Activated naive CD8-positive, alpha-beta T cell treated with anti-CD3 and anti-CD28 coated beads for 36 hours (primary cell): ENCODE measurements at places on chromosomes 2 and 18. TPM values are rescaled to one million over a fixed set of nuclear protein-coding genes. Genes with fewer than 3 reads are reported as not detected.
A peak's percentile ranks its signal among the peaks of the same experiment; 100 is the strongest.

The MC5R gene
- not detected for total RNA-seq

The RAPH1 gene
- total RNA-seq, result 1.9 TPM

The CYBRD1 gene
- total RNA-seq, result 0.35 TPM

The CPLX4 gene
- not detected for total RNA-seq

The CRACDL gene
- total RNA-seq, result 0.33 TPM

The SERPINB13 gene
- not detected for total RNA-seq

The CCDC85A gene
- total RNA-seq, result not detected

The GNAL gene
- total RNA-seq, result 0.04 TPM

The ANKRD62 gene
- total RNA-seq, result not detected

The PCARE gene
- total RNA-seq, result not detected

The TMEM214 gene
- 54.3 TPM for total RNA-seq

The ATP5MC3 gene
- 484 TPM for total RNA-seq

The SGPP2 gene
- 3.1 TPM for total RNA-seq

The METAP1D gene
- 5.2 TPM for total RNA-seq

The HTR2B gene
- not detected for total RNA-seq

- H3K4me1 ChIP-seq, result no peaks in the 10 kb centered on the region
- peaks cover 5% of the 10 kb centered on the region for H3K27me3 ChIP-seq
- H3K27ac ChIP-seq, result no peak overlapping the region
- DNase-seq, result no peak
Observed at GRCh38 chr2:198448789-198449188, 644.4 kb downstream of the PLCL1 start.

GRCh38 chr18:48446582-48447225 is 37.5 kb upstream of the ZBTB7C start:
- no peak overlapping the region for H3K4me3 ChIP-seq
- peaks cover 39% of the 10 kb centered on the region for H3K27me3 ChIP-seq
- peak; percentile 69 for DNase-seq
- H3K36me3 ChIP-seq, result no peaks in the 10 kb centered on the region

GRCh38 chr2:26605195-26605998 is 35.8 kb downstream of the CIB4 start:
- H3K27ac ChIP-seq, result no peak overlapping the region
- no peaks in the 10 kb centered on the region for H3K36me3 ChIP-seq
- no peak overlapping the region for H3K4me3 ChIP-seq
- DNase-seq, result no peak

- no peaks in the 10 kb centered on the region for H3K4me1 ChIP-seq
- H3K36me3 ChIP-seq, result no peaks in the 10 kb centered on the region
- H3K27me3 ChIP-seq, result peaks cover 4% of the 10 kb centered on the region
- no peak overlapping the region for H3K27ac ChIP-seq
Observed at GRCh38 chr2:117618607-117619006, 195.9 kb upstream of the DDX18 start.

GRCh38 chr2:24287171-24287570 is 73.2 kb downstream of the ITSN2 start:
- no peak overlapping the region for H3K4me3 ChIP-seq
- H3K36me3 ChIP-seq, result peaks cover 10% of the 10 kb centered on the region
- H3K27ac ChIP-seq, result no peak overlapping the region
- no peaks in the 10 kb centered on the region for H3K27me3 ChIP-seq
- DNase-seq, result no peak
- peaks cover 10% of the 10 kb centered on the region for H3K4me1 ChIP-seq

- no peaks in the 10 kb centered on the region for H3K27me3 ChIP-seq
- H3K4me1 ChIP-seq, result peaks cover 2% of the 10 kb centered on the region
Observed at GRCh38 chr2:200336980-200337615, 30.6 kb downstream of the SPATS2L start.

- no peak overlapping the region for H3K27ac ChIP-seq
- H3K4me1 ChIP-seq, result peaks cover 1% of the 10 kb centered on the region
- H3K4me3 ChIP-seq, result no peak overlapping the region
- DNase-seq, result no peak
Observed at GRCh38 chr2:75079575-75079974, 119.7 kb downstream of the TACR1 start.

DNA sequence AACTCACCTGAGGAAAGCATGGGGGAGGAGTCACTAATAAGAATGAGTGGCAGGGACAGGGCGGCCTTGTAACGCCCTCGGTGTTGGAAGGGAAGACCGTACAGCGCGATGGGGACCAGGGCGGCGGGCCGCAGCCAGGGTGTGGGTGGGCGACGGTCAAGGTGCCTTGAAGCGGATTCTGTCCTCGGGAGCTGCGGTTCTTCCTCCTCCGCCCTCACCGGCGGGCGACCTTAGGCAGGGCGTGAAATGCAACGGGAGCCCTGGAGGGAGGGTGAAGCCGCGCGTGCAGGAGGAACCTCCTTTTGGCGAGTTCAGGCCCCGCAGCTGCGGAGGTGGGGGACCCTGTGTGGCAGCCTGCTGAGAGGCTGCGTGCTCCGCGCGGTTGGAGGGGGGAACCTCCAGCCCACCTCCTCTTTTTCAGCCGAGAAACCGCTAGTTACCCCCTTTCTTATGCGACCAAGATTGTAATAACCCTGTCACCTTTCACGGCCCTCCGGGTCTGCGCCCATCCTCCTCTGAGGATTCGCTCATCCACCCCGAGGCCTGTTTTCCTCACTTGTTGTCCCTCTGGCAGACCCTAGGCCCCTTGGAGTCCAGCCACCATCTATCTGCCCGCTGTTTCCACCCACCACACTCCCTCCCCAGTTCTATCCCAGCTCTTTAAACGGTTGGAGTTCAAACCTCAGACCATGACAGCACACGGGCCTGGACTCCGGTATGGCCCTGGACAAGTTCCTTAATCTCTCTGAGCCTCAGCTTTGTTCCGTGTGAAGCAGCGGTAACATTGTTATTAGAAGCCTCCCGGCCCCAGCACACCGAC is 823 bp upstream of the RNU2-63P start:
- H3K36me3 ChIP-seq, result no peaks in the 10 kb centered on the region
- peak overlapping the region; percentile 99 for H3K27ac ChIP-seq
- H3K4me3 ChIP-seq, result peak overlapping the region; percentile 94
- peaks cover 16% of the 10 kb centered on the region for H3K4me1 ChIP-seq

DNA sequence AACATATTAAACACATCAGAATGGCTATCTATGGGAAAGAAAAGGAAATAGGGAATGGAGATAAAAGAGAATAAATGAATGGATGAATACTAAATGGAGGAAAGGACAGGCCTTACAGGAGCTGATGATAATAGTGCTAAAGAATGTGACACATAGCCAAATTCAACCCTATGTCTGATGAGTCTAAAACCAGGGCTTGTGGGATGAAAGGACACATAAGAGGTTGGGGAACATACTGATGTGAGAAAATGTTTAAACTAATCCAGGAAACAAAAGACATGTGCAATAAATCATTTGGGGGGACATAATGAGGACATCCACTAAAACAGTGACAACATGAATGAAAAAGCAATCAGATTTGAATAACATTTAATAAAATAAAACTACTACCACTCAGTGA is 120.0 kb downstream of the DYM start:
- no peaks in the 10 kb centered on the region for H3K27me3 ChIP-seq
- no peak overlapping the region for H3K27ac ChIP-seq
- no peak for DNase-seq
- H3K36me3 ChIP-seq, result peaks cover 14% of the 10 kb centered on the region

GRCh38 chr2:74317701-74318100 is 25.5 kb downstream of the SLC4A5 start:
- no peaks in the 10 kb centered on the region for H3K4me1 ChIP-seq
- H3K4me3 ChIP-seq, result no peak overlapping the region
- DNase-seq, result no peak
- H3K27me3 ChIP-seq, result no peaks in the 10 kb centered on the region

GRCh38 chr2:53727921-53728320 is 39.7 kb upstream of the CHAC2 start:
- H3K36me3 ChIP-seq, result peaks cover 20% of the 10 kb centered on the region
- no peak overlapping the region for H3K4me3 ChIP-seq
- no peak overlapping the region for H3K27ac ChIP-seq
- H3K4me1 ChIP-seq, result peaks cover 3% of the 10 kb centered on the region

GRCh38 chr2:10554961-10555809 is 107.1 kb upstream of the ODC1 start:
- no peak overlapping the region for H3K27ac ChIP-seq
- H3K4me3 ChIP-seq, result no peak overlapping the region
- H3K4me1 ChIP-seq, result no peaks in the 10 kb centered on the region
- H3K36me3 ChIP-seq, result no peaks in the 10 kb centered on the region
- no peaks in the 10 kb centered on the region for H3K27me3 ChIP-seq
- DNase-seq, result no peak

- H3K27me3 ChIP-seq, result peaks cover 24% of the 10 kb centered on the region
- no peaks in the 10 kb centered on the region for H3K36me3 ChIP-seq
- peak overlapping the region; percentile 32 for H3K4me3 ChIP-seq
- H3K4me1 ChIP-seq, result peaks cover 5% of the 10 kb centered on the region
Observed at GRCh38 chr2:215619022-215619958, 183.4 kb upstream of the FN1 start.

DNA sequence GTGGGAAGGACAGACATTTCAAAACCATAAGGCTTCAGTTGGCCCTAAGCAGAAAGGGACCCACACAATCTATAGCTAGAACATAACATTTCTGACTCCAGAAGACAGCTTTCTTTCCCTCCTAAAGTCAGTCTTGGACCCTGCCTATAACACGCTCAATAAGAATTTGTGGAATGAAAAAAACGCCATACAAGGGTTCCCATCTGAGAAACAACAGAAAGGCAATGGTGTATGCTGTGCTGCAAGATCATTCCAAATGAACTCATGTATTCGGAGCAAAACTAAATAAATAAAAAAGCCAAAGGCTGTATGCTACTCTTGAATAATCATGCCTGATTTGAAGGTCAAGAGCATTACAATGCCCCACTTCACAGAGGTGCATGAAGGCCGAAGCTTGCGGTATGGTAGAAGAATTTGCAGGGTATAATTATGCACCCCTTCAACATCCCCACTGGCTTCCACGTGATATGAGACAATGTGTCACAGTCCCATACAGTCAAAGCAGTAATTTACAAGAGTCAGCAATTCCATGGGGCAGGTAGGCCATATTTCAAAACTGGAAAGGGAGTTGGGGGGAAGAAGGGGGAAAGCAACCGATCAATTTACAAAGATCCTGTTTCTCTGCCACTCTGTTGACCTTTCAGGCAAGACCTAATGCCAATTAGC is 61.4 kb upstream of the SLC14A2 start:
- no peaks in the 10 kb centered on the region for H3K4me1 ChIP-seq
- H3K27me3 ChIP-seq, result no peaks in the 10 kb centered on the region
- no peak for DNase-seq

- H3K27me3 ChIP-seq, result no peaks in the 10 kb centered on the region
- H3K4me3 ChIP-seq, result no peak overlapping the region
- no peaks in the 10 kb centered on the region for H3K4me1 ChIP-seq
- no peak overlapping the region for H3K27ac ChIP-seq
- no peaks in the 10 kb centered on the region for H3K36me3 ChIP-seq
Observed at GRCh38 chr18:8319798-8320489, 289.3 kb upstream of the RAB12 start.

DNA sequence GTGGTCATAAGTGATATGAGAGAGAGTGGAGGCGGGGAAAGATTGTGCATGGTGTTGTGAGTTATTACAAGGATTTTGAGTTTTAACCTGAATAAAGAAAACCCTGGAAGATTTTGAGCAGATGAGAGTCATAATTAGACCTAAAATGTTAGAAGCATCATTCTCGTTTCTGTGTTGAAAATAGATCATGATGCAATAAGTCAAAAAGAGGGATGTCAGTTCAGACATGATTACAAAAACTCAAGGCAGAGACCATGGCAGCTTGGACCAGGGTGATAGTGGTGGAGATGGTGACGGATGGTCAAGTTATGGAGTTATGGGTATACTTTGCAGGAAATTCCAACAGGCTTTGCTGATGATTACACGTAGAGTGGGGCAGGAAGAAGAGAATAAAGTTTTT is 267.2 kb downstream of the CDH20 start:
- no peaks in the 10 kb centered on the region for H3K4me1 ChIP-seq
- peaks cover 35% of the 10 kb centered on the region for H3K27me3 ChIP-seq
- no peak for DNase-seq
- no peaks in the 10 kb centered on the region for H3K36me3 ChIP-seq
- H3K4me3 ChIP-seq, result no peak overlapping the region

GRCh38 chr2:64437883-64438282 is 16.1 kb upstream of the LGALSL start:
- H3K4me3 ChIP-seq, result no peak overlapping the region
- H3K27ac ChIP-seq, result no peak overlapping the region
- no peak for DNase-seq

GRCh38 chr2:11997142-11997541 is 250.7 kb downstream of the LPIN1 start:
- no peak overlapping the region for H3K4me3 ChIP-seq
- H3K27ac ChIP-seq, result no peak overlapping the region
- H3K27me3 ChIP-seq, result peaks cover 20% of the 10 kb centered on the region

GRCh38 chr2:239824046-239824694 is 201.0 kb downstream of the NDUFA10 start:
- no peaks in the 10 kb centered on the region for H3K36me3 ChIP-seq
- no peak overlapping the region for H3K27ac ChIP-seq
- H3K4me1 ChIP-seq, result no peaks in the 10 kb centered on the region
- DNase-seq, result no peak

- no peak overlapping the region for H3K4me3 ChIP-seq
- H3K4me1 ChIP-seq, result peaks cover 15% of the 10 kb centered on the region
- no peaks in the 10 kb centered on the region for H3K36me3 ChIP-seq
- no peak overlapping the region for H3K27ac ChIP-seq
- no peaks in the 10 kb centered on the region for H3K27me3 ChIP-seq
Observed at GRCh38 chr2:215797676-215798075, 215.7 kb downstream of the MREG start.

DNA sequence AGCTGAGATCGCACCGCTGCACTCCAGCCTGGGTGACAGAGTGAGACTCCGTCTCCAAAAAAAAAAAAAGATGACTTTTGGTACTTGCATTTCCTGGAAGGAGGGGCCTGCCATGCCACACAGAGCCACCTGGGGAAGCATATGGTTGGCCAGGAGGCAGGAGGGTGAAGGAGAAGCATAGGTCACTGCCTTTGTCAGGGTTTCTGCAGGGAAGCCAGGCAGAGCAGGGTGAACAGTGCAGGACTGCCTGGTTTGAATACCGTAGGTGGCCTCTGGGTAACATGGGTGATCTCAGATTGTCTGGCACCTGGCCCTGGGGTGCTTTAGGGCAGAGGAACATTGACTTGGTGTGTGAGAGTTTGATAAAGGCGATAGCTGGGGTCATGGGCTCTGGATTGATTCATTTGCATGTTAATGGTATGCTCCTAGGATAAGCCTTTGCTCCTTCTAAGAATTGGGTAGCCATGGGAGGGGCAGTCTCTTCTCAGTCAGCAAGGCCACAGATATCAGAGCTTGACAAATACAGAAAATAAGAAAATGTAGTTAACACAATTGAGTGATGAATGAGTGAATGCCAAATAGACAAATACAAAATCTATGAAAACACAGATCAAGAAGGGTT is 124.0 kb upstream of the SEC11C start:
- DNase-seq, result no peak
- H3K4me3 ChIP-seq, result no peak overlapping the region
- H3K27me3 ChIP-seq, result peaks cover 16% of the 10 kb centered on the region
- H3K27ac ChIP-seq, result no peak overlapping the region
- H3K4me1 ChIP-seq, result no peaks in the 10 kb centered on the region

- peaks cover under 1% of the 10 kb centered on the region for H3K36me3 ChIP-seq
- H3K4me1 ChIP-seq, result peaks cover 3% of the 10 kb centered on the region
- H3K4me3 ChIP-seq, result no peak overlapping the region
- no peaks in the 10 kb centered on the region for H3K27me3 ChIP-seq
- H3K27ac ChIP-seq, result no peak overlapping the region
Observed at GRCh38 chr2:241180495-241180894, 8.0 kb upstream of the ANO7 start.

GRCh38 chr2:12041236-12041635 is 294.8 kb downstream of the LPIN1 start:
- H3K4me3 ChIP-seq, result no peak overlapping the region
- H3K36me3 ChIP-seq, result peaks cover 9% of the 10 kb centered on the region
- peaks cover 40% of the 10 kb centered on the region for H3K4me1 ChIP-seq
- no peak overlapping the region for H3K27ac ChIP-seq
- no peaks in the 10 kb centered on the region for H3K27me3 ChIP-seq

GRCh38 chr18:46335534-46336101 is 231.4 kb downstream of the HAUS1 start:
- peak overlapping the region; percentile 21 for H3K27ac ChIP-seq
- peaks cover 4% of the 10 kb centered on the region for H3K36me3 ChIP-seq
- H3K27me3 ChIP-seq, result peaks cover 73% of the 10 kb centered on the region
- peak overlapping the region; percentile 85 for H3K4me3 ChIP-seq
